ENCODE measurements at places on chromosomes 3 and 15.

- no peak for DNase-seq
Measured at GRCh38 chr3:50660386-50660785, 14.3 kb upstream of the DOCK3 start.

DNA sequence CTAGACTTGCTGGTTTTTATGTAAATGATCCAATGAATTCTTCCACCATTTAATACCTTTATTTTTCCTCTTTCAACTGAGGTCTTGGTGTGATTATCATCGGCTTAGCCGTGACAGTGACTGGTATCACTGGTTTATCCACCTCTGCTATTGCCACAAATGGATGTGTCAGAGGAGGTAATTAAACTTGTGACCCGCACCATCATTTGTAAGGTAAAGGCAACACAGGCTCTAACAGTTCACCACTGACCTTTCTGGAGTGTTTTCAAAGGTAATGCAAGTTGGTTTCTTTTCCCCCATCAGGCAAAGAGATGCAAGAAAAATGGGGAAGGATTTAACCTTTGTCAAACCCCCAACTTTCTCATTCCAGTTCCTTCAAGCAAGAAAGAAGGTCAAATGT is 19.7 kb downstream of the SLC12A1 start:
- DNase-seq, result no peak

DNA sequence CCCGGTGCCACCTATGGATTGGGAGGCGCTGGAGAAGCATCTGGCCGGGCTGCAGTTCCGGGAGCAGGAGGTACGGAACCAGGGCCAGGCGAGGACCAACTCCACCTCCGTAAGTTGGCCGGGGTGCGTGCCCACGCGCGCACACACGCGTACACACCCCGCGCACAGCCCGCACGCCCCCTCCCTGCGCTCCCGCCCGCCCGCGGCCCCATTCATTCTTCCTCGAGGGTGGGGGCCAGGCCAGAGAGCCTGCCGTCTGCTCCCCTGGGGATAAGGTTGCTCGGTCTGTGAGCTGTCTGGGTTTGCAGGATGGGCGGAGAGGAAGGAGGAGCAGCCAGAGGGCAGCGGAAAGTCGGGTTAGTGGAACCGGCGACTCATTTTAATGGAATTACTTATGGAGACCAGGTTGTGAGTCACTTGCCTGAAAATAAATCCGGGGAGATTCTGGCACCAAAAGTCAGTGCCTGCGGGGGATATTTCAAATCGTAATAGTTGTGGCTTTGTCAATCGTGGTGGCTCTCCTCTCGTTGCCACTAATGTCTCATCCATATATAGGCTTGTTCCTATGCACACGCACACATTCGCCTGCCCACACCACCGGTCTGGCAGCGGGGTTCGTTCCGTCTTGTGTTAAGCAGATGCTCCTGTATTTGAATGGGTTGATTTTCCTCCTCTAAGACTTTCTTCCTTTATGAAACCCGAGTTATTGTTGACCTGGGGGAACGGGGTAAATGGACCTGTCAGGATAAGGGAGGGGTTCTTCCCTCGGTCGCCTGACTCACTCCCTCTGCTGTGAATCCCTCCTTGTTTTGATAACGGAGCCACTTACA is 223.4 kb upstream of the IL12A start:
- DNase-seq, result no peak

DNA sequence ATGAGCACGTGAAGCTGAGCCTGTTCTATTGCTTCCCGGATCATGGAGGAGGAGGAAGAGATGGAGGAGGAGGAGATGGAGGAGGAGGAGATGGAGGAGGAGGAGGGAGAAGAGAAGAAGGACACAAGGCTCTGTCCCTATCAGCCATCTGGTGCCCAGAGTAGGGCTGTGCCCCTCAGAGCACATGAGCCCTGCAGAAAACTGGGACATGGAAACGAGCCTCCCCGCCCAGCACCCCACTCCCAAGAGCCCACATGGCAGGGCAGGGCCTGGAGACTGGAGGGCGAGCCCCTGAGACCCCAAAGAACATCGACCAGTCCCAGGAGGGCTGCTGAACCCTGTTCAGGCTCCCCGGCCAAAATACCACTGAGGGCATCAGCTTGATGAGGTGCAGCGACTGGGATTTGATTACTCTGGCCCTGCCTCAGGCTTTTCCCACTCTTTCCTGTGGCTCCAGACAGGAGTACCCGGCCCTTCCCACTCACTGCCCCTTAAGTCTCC is 285.6 kb downstream of the UACA start:
- DNase-seq, result no peak

- no peak for DNase-seq
Measured at GRCh38 chr3:128539376-128539775, 46.4 kb upstream of the GATA2 start.

DNA sequence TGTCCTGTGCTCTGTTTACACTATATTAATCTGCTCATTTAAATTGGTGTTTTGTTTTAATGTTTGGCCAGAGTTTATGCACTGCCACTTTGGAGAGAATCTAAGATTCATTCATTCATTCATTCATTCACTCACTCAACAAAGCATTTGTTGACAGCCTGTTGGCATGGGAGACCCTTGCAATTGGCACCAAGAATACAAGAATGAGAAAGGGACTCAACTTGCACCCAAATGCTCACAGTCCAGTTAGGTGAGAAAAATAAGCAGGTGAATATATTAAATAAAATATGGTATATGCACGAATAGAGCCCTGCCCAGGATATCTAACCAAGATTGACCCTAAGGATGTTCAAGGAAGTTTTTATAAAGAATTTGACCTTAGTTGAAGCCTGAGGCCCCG is 80.4 kb downstream of the TGFBR2 start:
- no peak for DNase-seq

All from activated CD4-positive, CD25-positive, alpha-beta regulatory T cell (primary cell).